ENCODE measurements at places on chromosomes 7 and 10.

GRCh38 chr10:97059006-97059871, 126.5 kb downstream of the SLIT1 start:
- no peak for DNase-seq

- no peak for DNase-seq
These were observed 57.0 kb downstream of the P4HA1 start for GRCh38 chr10:73039635-73040034.

GRCh38 chr7:155262031-155262430, 35.6 kb upstream of the INSIG1 start:
- no peak for DNase-seq

GRCh38 chr7:5213286-5213645, 23.2 kb downstream of the WIPI2 start:
- DNase-seq = no peak

GRCh38 chr7:39252916-39253315, 275.2 kb downstream of the POU6F2 start:
- DNase-seq = no peak

GRCh38 chr7:91307467-91307866, 43.2 kb downstream of the FZD1 start:
- no peak for DNase-seq

- DNase-seq = no peak
These were observed 166.1 kb downstream of the PPP1R3A start for GRCh38 chr7:113752689-113753088.

DNA sequence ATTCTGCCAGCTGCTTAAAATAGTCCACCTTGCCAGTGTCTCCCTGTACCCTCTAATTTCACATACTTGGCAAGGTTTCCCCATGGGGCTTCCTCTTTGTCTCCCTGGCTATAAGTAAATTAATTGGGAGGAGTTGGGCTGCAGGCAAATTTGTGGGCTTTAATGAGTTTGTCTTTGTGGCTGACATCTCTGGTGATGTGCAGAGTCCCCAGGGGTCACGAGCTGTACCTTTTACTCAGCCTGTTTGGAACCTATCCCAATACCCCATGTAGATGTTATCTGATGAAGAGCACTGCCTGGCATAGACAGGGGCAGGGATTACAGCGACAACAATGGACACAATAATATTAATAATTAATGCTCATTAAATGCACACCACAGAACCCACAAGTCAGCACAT, 132.5 kb downstream of the SLIT1 start:
- DNase-seq = no peak

DNA sequence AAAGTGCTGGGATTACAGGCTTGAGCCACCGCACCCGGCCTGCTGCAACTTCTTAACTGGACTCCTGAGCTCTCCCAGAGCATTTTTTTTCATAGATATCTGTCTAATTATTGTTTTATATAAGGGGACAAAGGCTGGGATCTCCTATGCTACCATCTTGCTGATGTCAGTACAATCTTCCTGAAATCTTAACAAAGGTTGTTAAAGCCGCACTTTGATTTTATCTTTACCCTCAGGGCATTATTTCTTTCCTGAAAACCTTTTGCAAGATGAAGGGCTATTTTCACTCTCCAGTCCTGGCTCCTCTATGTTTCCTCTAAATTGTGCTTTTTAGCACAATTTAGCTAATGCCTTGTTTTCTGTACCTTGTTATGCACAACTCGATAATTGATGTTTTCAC, 102.9 kb downstream of the EPC1 start:
- DNase-seq = no peak

GRCh38 chr10:131844529-131845084, 56.2 kb upstream of the PPP2R2D start:
- DNase-seq = no peak

GRCh38 chr10:110209926-110210673, 2.7 kb downstream of the MXI1 start:
- peak; percentile 61 for DNase-seq

DNA sequence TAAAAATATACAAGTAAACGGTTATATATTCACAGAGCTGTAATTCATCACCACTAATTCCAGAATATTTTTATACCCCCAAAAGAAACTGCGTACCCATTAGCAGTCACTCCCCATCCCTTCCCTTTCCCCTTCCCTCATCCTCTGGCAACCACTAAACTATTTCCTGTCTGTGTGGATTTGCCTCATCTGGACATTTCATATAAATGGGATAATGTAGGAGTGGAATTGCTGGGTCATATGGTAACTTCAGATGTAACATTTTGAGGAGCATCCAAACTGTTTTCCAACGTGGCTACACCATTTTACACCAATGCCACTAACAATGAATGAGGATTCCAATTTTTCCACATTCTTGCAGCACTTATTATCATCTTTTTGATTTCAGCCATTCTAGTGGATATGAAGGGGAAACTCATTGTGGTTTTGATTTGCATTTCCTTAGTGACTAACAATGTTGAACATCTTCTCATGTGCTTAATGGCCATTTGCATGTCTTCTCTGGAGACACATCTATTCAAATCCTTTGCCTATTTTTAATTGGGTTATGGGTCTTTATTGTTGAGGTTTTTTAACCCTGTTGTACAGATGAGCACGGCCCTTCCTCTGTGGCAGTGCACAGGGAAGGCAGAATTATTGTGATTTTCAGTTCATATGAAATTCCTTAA, 79.2 kb downstream of the RBM20 start:
- DNase-seq = no peak

DNA sequence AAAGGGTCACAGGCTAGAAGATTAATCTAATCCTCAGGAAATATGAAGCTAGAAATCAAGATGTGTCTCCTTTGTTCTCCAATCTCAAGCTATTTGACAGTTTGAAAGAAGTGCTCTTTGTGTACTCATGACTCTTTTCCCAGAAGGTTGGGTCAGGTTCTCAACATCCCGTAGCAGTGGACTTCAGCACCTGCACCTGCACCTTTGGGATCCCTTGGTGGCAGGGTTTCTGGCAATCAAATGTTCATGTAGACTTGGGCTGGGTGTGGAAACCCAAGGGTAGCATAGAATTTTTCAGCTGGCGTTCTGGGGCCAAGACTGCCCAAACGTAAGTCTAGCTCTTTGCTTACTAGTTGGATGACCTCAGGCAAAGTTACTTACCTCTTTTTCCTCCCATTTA, 134.4 kb downstream of the ADRA2A start:
- DNase-seq = no peak

DNA sequence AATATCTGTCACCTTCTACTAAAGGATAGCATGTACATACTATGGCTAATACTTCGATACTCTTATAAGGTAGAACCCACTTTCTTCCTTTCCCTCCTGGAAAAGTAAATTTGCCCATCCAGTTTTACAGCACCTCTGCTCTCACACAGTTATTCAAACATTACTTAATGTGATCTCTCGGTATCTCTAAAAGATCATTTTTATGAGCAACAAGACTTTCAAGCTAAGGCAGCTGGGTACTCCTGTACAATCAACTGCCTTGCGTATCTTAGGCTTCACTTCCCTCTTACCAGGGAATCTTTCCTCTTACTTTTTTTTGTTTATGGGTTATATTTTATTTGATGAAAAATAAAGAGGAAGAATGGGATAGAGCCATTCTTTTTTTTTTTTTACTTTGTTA, 26.5 kb upstream of the TLL2 start:
- DNase-seq = no peak

GRCh38 chr7:157501581-157501980, 164.8 kb downstream of the DNAJB6 start:
- peak; percentile 17 for DNase-seq

DNA sequence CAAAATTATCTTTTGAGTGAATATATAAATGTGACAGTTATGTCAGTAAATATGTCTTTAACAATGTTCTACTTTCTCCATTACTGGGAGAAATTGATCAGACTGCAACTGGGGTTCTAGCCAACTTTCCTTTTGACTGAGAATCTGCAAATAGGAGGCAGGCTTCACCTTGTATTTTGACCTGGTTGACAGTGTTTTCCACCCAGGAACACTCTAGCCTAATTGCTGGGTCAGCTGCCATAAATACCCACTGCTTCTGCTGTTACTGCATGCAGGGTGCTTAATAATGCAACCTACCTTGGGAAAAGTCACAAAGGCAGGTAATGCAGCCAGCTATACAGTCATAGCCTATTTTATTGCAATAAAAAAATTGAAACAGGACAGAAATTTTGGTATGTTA, 319.0 kb downstream of the DGKB start:
- no peak for DNase-seq

DNA sequence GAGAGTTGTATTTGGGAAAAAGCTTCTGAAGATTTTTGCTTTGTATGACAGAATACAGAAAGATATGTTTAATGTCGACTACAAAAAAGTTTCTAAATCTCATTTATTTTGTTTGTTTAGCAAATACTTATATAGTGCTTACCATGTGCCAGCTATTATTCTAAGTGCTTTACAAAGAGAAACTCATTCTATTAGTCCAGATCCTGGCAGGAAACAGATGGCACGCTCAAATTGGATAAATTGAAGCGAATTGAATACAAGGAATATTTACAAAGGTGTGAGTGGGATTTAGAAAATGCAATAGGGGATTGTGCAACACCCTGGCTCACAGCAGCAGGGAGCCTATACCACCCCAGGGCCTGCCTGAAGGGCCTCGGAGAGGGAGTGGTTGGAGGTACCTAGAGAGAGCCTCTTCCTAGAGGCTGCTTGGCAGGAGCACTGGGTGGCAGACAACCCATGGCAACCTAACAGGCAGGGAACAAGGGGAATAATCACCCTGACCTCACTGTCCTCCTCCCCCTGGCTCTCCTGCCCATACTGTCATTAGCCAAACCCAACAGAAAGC, 27.6 kb upstream of the FAM204A start:
- DNase-seq = no peak

GRCh38 chr10:113493882-113494301, 59.0 kb upstream of the HABP2 start:
- no peak for DNase-seq

- no peak for DNase-seq
These were observed 155.9 kb upstream of the SLC13A1 start for GRCh38 chr7:123355576-123356190.

DNA sequence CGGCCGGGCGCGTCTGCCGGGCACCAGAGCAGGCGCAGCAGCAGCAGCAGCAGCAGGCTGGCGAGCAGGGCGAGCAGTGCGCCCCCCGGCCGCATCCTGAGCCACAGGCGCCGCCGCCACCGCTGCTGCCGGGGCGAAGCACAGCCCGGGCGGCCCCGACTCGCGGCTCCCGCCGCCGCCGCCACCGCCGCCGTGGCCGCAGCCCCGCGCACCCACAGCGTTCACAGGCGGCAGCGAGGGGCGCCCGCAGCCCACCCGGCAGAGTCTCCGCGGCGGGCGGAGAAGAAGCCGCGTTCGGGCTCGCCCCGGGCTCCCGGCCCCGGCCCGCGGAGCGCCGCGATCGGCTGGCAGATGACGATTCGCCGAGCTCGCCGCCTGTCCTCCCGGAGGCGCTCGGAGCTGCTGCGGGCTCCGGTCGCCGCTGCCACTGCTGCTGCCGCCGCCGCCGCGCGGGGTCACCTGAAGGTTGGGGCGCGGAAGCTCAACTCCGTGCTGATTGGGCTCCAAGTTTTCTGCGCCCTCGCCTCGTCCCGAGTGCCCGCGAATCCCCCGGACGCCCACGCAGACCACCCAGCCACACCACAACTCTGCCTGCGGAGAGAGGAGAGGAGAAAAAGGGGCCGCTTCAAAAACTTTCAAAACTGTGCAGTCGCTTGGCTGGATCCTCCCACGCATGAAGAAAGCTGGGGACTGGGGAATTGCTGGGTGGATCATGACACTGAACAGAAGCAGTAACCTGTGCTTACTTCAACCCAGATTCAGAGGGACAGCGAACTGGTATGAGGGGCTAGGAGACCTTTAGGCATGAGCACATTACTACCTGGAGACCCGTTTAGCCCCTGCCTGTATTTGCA, at the start of gene ST8SIA6:
Gene ST8SIA6 (minus strand): TSS at position 435 of the 854 bp plus-strand sequence. CDS start 340 bp downstream, at position 95.
- peak; percentile 72 for DNase-seq

- DNase-seq = no peak
These were observed 156.3 kb upstream of the COBL start for GRCh38 chr7:51472873-51473272.

- DNase-seq = no peak
These were observed 34.6 kb upstream of the UNC5B start for GRCh38 chr10:71177651-71178199.

GRCh38 chr7:11613292-11613930, 218.6 kb downstream of the THSD7A start:
- DNase-seq = no peak

DNA sequence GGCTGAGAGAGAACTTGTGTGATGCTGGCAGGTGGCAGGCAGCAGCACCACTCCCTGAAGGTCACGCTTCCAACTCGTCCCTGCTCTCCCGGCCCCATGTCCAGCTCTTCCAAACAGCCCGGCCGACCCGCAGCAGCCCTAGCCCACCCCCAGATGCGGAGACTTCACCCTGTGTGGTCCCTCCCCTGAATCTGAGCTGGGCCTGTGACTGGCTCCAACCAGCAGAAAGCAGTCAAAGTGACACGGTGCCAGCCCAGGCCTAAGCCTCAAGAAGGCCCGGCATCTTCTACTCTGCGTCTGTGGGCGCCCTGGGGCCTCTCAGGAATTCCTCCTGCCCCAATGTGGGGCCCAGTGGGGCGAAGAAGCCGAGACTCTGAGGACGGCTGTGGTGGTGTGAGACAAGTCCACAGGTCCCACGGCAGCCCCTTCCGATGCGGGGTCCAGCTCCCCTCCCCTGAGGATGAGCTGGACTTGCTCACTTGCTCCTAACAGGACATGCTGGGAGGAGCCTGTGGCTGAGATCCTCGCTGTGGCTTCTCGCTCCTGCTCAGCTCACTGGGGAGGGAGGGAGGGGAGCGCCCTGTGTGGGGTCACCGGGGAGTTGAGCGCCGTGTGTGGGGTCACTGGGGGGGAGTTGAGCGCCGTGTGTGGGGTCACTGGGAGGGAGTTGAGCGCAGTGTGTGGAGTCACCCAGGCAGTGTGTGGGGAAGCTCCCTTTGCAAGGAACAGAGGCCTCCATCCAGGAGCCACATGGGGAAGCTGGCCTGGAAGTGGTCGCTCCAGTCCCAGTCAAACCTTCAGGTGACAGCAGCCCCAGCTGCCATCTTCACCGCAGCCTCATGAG, 9.5 kb downstream of the STK32C start:
- DNase-seq = no peak

DNA sequence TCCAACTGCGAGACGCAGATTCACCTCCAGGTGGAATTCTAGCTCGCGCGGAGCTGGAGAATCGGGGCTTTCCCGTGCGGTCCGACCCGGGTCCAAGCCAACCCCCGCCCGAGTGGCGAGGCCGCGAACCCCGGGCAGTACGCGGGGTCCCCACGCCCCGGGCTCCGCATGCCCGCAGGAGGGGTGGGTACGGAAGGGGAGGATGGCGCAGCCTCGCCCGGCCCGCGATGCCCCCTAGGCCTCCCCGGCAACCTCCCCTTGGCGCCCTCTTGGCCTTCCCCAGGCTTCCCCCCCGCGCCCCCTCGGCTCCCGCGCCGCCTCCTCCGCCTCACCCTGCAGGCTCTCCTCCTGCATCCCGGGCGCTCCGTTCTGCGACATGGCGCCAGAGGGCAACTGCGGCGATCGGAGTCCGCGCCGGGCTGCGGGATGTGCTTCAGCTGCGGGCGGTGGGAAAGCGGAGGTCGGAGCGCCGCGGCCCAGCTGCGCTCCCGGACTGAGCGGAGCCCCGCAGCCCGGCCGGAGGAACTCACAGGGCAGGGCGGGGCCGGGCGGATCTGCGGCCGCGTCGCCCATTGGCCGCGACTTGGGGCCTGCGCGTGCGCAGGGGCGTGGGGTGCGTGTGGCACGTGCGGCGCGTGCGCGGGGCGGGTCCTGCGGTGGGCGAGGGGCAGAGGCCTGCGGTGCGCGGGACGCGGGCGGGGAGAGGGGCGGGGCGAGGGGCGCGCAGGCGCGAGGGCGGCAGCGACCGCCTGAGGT, at the start of gene BNIP3:
Gene BNIP3 (minus strand): TSS at position 495 of the 756 bp plus-strand sequence. CDS start 117 bp downstream, at position 378.
- peak; percentile 93 for DNase-seq

GRCh38 chr7:158097453-158098124, 490.0 kb downstream of the PTPRN2 start:
- no peak for DNase-seq

GRCh38 chr7:51312951-51313737, 3.5 kb downstream of the COBL start:
- DNase-seq = no peak
